ENCODE measurements at places on chromosomes 12 and 14.
A peak's percentile ranks its signal among the peaks of the same experiment; 100 is the strongest.

DNA sequence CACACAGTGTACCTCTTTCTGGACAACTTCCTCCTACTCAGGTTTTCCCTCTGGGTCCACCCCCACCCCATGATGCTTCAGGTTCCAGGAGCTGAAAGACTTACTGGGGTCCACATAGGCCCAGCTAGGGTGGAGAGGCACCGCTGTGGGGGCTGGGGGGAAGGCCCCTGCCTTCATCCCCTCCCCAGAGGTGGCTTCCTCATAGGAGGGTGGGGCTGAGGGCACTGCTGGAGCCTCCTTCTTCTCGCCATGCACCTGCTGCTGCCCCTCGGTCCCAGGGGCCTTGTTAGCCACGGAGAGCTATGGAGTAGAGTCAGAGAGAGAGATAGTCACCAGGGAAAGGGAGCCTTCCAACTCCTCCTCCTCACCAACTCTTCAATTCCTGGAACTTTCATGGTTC is 2.7 kb downstream of the FAIM2 start:
- no peak for DNase-seq

DNA sequence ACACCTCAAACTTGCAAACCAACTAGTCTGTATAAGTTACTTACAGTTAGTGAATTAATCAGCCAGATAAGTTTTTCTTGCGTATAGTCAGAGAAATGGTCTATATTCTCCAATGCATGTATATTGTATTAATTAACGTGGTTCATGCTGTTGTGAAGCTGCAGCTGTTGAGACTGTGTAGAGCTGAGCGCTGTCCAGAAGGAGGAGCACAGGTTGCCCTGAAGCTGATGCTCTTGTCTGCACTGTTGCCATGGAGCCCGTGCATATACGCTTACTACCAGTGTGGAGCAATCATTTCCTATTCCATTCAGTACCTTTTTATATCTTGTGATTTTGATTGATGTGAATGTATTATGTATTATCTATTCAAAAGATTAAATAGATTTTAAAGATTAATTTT is 74.3 kb upstream of the ARID2 start:
- no peak for DNase-seq

GRCh38 chr12:115213538-115214016 is 529.6 kb upstream of the TBX3 start:
- DNase-seq = no peak

- no peak for DNase-seq
These were observed 114.5 kb downstream of the CMAS start for GRCh38 chr12:22160396-22161003.

DNA sequence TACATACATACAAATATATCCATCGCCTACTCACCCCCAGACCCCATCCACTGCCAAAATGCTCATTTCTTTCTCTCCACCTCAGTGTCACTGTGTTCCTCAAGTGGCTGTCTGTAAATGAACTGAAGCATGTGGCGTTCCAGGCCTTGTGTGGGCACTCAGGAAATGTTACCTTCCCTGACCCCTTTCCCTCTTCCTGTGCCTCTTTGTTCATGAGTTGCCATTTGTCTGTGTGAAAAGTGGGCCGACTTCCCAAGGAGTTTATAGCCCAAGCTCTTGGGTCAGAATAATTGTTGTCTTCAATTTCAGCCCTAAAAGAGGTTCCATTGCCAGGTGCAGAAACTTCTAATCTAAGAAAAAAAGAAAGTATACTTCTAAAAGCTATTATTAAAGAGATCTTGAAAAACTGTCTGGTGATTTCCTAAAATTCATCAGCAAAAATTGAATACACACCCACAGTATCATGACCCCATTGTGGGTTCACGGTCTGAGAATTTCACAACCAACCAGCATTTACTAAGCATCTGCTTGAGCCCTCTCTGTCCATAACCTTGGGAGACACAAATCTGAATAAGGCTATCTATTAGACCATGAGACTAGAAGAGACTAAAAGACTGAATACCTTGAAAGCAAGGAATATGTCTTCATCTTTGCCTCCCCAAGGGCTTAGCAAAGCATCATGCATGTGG is 201.4 kb upstream of the EEA1 start:
- DNase-seq = no peak

- DNase-seq = peak; percentile 46
These were observed 70.9 kb downstream of the PIK3C2G start for GRCh38 chr12:18332173-18332572.

- no peak for DNase-seq
These were observed 36.6 kb upstream of the KRT77 start for GRCh38 chr12:52739963-52740362.

GRCh38 chr12:57126561-57126960 is 1.7 kb upstream of the LRP1 start:
- DNase-seq = no peak

DNA sequence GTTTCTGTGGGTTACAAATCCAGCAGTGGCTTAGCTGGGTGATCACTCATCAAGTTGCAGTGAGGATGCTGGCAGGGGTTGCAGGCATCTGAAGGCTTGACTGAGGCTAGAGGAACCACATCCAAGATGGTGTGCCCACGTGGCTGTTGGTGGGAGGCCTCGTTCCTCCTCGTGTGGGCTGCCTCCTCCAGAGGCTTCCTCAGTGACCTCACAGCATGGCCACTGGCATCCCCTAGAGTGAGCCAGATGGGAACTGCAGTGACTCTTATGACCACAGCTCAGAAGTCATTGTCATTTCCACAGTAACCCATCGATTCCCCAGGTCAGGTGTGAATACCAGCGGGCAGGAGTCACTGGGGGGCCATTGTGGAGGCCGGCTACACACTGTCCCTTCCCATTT is 17.8 kb downstream of the AACS start:
- no peak for DNase-seq

DNA sequence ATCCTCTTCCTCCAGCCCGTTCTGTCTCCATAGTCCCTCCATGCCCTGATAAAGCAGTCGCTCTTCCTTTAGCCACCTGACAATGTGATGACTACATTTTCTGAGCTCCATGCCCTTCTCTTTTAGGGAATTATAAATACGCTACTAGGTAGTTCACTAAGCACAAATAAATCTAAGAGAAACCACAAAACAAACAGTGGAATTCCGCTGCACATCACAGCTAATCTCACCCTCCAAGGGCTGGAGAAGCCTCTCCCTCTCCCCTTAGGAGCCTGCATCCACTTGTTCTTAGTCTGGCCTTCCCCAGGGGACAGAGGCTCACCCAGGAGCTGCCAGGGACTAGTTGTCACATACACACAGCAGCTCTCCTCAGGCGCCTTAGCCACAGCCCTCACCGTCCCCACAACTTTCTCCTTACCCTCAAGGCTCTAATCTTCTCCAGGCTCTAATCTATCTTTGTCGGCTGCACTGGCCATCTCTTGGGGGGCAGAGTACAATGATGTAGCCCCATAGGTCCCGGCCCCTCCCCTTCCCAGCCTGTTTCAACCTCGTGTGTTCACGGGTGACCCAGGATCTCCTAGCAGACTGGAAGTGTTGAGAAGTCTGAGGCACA is 55.9 kb upstream of the GPR68 start:
- DNase-seq = no peak
